ENCODE measurements at places on chromosomes 16 and 17.
A peak's percentile ranks its signal among the peaks of the same experiment; 100 is the strongest.

GRCh38 chr17:66978514-66979061 lies 14.1 kb downstream of the CACNG4 start:
- no peak for DNase-seq

DNA sequence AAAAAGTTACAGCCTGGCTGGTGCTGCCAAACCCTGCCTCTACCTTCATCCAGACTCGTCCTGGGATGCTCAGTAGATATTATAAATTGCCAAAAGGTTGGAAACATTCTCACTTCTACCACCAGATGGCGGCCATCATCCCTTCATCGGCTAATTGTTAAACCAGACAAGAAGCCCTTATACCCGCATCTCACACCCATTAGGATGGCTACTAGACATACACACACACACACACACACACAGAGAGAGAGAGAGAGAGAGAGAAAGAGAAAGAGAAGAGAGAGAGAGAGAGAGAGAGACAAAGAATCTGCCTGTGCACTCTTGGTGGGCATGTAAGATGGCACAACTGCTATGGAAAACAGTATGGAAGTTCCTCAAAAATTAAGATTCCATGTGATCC lies 15.0 kb upstream of the SCIMP start:
- DNase-seq: peak; percentile 86

GRCh38 chr17:80782536-80783427 lies 208.9 kb upstream of the CHMP6 start:
- no peak for DNase-seq

DNA sequence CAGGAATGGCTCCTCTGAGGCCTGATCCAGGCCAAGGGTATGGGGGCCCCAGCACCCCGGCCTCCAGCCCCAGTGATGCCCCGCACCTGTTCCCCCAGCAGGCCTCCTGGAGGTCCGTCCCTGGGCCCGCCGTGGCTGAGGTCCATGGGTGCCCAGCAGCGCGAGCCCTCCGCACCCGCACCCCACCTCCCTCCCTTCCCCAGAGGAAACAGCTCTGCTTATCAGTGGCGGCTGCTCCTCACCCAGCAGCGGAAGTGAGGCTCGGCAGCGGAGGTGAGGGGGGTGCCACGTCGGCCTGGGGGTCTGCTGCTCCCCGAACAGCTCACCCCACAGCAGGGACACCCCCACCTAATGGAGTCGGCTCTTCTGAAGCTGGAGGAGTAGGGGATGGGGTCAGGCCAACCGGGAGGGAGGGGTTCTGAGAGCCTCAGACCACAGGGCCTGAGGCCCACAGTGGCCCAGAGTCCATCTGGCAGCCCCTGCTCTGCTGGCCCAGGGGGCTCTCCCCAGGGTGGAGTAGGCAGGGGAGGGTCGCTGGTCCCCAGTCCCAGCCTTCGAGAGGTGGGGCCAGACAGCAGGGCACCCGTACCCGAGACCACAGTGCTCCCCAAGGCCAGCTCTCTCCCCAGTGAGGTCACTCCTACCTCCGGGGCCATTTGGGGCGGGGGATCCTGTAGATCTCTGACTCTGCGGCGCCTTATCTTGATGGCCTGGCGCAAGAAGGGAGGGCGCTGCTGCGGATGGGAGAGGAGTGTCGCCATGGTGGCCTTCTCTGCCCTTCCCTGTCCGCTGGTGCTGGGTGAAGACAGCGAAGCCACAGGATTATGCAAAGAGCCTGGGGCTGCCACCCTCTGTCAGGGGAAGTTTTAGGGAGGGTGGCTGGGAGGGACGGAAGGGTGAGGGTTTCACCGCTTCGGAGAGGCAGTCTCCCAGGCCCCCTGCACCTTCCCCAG lies at the start of gene UNC13D:
TSS of gene UNC13D (minus strand) at position 828 of the 953 bp plus-strand sequence. CDS start at position 761, 67 bp downstream.
- peak; percentile 84 for DNase-seq

- no peak for DNase-seq
Observed at GRCh38 chr17:78146881-78147280, 696 bp downstream of the C17orf99 start.

- peak; percentile 26 for DNase-seq
Observed at GRCh38 chr17:4440690-4441686, 7.2 kb downstream of the SPNS3 start.

DNA sequence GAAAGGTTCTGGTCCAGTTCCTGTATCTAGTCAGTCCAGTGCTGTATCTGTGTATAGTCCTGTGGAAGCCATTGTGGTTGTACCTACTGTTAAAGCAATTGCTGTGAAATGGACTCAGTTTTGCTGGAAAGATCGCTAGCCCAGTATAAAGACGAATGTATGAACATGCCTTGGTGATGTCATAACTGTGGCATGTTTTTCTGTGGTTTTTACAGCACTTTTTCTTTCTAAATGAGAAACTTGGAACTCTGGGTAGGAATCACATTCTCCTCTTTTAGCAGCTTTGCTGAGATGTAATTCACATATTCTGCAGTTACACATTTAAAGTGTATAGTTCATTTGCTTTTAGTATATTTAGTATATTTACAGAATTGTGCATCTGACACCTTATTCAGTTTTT lies 58.1 kb downstream of the MAP2K4 start:
- DNase-seq: no peak

DNA sequence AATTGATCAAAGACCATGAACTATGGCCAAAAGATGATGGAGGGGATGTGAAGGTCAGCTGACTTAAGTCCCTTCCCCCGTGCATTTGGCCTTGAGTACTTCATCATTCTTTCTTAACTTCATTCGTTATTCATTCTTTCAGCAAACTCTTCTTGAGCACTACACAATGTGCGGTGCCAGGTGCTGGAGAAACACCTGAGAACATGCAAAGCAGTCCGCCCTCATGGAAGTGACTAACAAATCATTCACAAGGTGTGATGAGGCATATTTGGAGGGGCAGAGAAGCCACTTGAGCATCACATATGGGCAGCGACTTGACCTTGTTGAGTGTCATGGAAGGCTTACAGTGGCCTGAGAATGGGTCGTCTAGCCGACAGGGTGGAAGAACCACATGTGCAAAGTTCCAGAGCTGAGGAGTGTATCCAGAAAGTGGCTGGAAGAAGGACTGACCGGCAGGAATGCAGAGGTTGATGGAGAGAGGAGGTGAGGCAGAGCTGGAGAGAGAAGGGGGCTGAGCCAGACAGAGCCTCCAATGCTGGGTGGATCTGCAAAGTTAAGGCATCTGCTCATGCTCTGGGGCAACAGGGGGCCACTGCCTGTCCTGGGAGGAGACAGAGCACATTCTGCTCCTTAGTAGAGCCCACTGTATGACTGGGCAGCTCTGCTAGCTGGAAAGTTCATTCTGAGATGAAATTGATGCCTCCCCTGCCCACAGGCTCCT lies 25.1 kb upstream of the EIF1 start:
- DNase-seq: no peak

DNA sequence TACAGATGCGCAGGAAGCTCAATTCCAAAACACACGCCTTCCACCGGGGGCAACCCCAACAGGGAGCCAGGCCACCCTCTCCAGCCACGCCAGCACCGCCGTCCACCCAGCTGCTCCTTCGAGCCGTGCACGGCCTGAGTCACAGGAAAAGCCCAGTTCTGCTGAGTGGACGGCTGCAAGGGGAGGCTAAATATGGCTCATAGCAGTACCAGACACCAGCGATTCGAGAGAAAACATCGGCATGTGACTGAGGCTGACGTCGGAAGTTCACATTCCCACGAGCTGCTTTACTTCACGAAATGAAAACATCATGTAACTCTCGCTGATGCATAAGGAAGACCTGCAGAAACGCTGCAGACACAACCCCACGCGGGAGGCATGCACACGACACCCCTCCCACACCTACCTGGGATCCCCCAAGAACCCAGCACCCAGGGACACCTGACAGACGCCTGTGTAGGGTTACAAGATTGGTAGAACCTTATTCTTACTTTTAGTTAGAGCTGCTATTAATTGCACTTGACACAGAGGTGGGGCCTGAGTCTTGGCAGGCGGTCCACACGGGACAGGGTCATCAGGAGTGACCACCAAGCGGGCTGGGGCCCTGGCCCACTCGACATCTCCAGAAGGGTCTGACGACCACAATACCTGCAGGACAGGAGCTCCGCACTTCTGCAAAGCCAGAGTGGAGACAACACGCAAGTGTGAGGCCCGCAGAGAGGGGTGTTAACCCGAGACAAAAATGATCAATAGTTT lies 116.8 kb downstream of the ANKRD11 start:
- DNase-seq: no peak

DNA sequence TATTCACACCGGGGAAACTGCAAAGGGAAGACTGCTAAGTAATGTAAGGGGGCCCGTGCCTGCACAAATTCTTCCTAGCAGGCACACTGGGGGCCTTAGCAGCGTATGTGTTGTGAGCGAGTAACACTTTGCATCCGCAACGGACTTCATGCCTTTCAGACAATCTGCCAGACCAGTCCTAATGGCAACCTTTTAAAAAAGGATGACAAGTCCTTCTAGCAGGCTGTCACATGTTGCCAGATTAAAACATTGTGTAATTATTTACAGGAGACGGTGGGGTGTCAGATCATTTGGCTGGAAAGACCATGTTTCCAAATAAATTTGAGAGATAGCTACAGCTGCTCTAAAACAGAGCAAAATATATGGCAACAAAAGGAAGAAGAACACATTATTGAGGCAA lies 46.1 kb downstream of the CPPED1 start:
- DNase-seq: no peak

- no peak for DNase-seq
Observed at GRCh38 chr16:81715358-81716196, 63.5 kb upstream of the PLCG2 start.

- no peak for DNase-seq
Observed at GRCh38 chr17:55634702-55635101, 88.0 kb downstream of the TMEM100 start.

- no peak for DNase-seq
Observed at GRCh38 chr17:47987240-47987835, 16.4 kb downstream of the CDK5RAP3 start.

DNA sequence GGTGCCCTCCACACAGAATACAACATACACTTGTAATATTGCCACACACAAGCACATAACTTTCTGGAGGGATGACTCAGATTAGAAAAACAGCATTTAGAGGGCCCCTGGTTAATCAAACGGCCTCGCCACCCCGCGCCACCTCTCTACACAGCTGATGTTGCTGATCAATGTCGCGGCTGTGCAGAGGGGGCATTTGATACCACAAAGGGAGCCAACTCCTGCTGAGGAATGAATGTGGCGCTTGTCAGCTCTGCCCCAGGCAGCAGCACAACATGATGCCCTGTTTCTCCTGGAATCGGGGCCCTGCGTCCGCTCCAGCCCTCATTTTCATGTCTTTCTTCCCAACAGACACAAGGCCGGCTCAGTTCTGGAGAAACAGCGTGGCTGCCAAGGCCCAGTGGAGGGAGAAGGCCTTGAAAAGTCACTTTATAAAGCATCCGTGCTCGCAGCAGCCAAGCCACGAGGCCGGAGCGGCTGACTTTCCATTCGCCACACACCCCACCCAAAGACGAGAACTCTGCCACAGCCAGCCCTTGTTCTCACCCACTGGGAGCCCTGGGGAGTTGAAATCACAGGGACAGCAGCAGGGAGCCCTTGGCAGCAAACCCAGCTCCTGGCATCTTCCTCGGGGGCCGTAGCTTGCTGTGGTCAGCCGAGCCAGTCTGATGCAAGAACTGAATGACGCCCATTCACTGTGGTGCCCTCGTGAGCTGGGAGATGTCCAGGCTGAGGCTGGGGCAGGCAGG lies 65.6 kb downstream of the XYLT1 start:
- no peak for DNase-seq

DNA sequence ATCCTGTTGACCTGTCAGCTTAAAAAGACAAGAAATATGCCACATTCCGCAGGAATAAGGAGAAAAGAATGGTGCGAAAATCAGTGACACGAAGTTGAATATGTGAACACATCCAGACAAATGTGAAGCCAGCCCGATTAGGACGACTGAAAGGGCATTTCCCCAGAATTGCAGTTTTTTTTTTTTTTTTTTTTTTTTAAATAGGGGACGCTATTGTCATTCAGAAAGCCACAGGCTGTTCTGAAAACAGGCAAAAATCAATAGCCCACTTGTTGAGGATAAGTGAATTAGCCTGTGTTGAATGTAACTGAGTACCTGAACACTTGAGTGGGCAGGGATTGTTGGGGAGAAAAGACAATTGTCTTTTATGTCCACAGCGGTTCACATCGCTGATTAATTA lies 507.1 kb downstream of the WWOX start:
- no peak for DNase-seq

- DNase-seq: no peak
Observed at GRCh38 chr17:70137451-70138230, 31.7 kb upstream of the KCNJ2 start.

- DNase-seq: no peak
Observed at GRCh38 chr16:10988164-10988803, 43.9 kb downstream of the CLEC16A start.

DNA sequence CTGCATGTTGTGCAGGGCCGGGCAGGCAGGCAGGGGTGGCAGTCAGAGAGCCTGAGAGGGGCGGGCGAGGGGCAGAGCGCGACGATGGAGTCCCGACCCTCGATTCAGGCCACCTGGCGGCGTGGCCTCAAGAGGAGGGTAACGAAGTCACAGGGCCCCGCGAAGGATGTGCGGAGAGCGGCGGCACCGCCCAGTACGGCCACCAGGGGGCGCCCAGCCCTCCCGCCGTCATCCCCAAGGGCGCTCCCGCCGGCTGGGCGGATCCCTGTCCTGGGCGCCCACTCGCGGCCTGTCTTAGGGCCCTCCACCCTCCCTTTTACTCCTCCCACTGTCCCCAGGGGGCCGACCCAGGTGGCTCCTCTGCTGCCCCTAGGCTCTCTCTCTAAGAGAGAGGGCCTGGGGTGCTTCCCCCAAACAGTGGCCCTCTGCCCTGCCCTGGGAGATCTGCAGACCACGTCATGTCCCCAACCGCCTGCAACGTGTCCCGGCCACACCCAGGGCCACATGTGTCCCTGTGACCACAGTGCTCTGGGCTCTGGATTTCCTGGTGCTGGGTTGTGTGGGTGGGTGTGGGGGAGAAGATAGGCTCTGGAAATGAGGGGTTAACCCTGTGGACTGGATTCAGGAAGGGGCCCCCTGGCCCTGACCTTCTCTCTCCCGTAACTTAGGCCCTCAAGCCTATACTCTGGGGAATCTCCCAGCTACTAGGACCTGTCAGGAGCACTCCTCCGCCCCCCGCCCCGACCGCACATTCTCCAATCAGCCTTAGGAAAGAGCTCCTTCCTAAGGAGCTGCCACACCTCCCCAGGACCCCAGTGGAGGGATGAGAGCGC lies 5.9 kb downstream of the DPEP2 start:
- DNase-seq: peak; percentile 92
